ENCODE measurements at places on chromosomes 11 and 22. TPM values are rescaled to one million over a fixed set of nuclear protein-coding genes. Genes with fewer than 3 reads are reported as not detected.

The GLYAT gene
- total RNA-seq, result not detected

The MAPK8IP1 gene
- total RNA-seq, result 15.1 TPM

The RIMBP3B gene
- total RNA-seq, result not detected

The CCDC87 gene
- total RNA-seq, result 0.52 TPM

The C11orf65 gene
- not detected for total RNA-seq

The CYP2D6 gene
- total RNA-seq, result 0.62 TPM

DNA sequence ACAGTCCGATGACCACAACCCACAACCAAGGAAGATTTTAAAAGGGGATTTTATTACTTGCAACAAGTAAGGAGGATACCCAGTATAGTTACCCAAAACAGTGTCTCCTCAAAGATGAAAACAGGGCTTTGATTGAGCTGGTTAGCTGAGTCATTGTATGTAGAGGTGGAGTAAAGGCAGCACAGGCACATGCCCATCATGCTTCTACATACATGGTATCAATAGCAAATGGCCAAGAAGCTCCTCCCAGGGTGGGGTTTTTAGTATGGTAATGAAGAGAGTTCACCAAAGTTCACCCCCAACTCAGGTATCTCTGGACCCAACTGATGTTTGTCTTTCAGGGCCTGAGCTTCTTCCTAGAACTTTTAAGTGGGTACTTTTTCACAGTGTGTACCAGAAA is 157.1 kb upstream of the CEP126 start:
- no peak for DNase-seq

DNA sequence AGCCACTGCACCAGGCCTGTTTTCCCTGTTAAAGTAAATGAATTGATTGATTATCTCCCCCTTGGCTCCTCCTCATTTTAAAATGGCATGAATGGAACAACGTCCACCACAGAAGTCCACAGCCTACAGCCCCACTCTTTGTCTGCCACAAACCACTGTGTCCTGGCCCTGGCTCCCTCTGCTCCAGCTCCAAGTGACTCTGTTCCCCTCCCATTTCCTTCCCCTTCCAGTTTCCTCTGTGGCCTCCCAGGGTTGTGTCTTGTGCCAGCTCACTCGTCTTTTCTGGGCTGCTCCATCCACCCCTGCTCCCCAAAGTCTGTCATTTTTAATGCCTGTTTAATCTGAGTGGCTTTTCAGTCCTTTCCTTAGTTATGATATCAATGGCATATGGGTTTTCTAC is 52.4 kb upstream of the CD5 start:
- DNase-seq, result no peak

- no peak for DNase-seq
Observed at GRCh38 chr11:14184028-14184940, 174.7 kb downstream of the RRAS2 start.

- DNase-seq, result no peak
Observed at GRCh38 chr22:50261615-50262459, at the start of gene MAPK12. TSS of gene MAPK12 (minus strand) at chr22:50261683. CDS start at chr22:50261509, 174 bp downstream.

DNA sequence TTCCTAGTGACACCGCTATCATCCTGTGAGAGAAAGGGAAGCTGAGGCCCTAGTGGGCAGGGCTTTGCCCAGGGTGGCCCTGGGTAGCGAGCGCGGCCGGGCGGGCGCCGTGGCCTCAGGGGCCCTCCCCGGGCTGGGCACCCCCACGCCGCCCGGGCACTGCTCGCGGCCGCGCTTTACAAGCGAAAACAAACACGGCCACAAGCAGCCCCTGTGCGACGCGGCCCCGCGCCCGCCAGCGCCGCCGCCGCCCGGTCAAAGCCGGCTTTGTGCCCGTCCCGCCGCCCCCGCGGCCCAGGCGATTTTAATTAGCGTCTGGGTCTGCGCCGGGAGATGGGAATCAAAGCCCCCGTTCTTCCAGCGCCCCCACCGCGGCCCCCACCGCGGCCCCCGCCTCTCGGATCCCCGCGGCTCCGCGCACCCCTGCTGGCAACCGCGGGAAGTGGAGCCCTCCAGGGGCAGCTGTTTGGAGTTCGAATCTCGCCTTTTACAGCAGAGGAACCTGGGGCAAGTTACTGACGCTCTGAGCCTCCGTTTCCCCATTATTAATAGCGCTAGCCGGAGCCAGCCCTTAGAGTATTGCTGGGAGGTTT is 47.9 kb downstream of the CHRDL2 start:
- DNase-seq, result peak; percentile 63

DNA sequence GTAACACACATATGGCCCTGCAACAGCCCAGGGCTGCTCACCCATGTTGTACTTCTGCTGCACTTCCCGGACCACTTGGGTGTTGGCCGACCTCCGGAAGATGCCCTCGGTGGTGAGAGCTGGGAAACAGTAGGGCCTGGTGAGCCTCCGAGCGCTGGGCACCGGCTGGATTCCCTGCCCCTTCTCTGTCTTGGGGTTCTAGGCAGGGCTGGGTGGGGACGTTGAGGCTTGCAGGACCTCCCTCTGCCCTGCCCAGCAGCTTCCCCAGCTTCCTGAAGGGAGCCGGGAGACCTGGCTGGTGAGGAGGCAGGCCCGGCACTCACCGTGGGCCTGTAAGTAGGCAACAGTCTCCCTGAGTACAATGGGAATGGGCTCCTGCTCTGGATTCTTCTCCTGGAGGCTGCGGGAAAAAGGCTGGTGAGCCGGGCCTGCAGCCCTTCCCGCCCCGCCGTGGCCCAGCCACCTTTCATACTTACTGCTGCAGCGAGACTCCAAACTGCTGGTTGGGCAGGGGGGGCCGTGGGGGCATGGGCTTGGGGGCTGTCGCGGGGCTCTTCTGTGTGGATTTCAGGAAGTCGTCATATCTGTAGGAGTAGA is 20.2 kb downstream of the ARHGAP1 start:
- no peak for DNase-seq

DNA sequence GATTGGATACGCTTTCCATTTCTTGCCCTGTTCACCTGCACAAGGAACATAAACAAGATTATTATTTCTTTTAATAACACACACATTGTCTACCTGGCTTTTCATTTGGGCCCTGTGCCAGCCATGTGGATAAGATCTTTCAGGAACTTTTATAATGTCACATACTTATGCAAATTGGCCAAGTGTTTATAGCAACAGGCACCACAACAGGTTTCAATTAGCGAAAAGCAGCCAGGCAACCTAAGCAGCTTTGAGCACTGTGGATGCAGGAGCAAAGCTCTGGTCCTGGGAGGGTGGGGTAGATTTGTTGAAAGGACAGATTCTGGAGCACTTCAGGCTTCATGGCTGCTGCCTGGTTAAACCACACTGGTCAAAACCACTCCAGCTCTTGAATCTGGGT is 217.4 kb downstream of the BARX2 start:
- no peak for DNase-seq

- DNase-seq, result no peak
Observed at GRCh38 chr11:105156720-105157119, 17.2 kb upstream of the CARD18 start.

- DNase-seq, result no peak
Observed at GRCh38 chr22:19836512-19836911, 18.2 kb downstream of the GNB1L start.

DNA sequence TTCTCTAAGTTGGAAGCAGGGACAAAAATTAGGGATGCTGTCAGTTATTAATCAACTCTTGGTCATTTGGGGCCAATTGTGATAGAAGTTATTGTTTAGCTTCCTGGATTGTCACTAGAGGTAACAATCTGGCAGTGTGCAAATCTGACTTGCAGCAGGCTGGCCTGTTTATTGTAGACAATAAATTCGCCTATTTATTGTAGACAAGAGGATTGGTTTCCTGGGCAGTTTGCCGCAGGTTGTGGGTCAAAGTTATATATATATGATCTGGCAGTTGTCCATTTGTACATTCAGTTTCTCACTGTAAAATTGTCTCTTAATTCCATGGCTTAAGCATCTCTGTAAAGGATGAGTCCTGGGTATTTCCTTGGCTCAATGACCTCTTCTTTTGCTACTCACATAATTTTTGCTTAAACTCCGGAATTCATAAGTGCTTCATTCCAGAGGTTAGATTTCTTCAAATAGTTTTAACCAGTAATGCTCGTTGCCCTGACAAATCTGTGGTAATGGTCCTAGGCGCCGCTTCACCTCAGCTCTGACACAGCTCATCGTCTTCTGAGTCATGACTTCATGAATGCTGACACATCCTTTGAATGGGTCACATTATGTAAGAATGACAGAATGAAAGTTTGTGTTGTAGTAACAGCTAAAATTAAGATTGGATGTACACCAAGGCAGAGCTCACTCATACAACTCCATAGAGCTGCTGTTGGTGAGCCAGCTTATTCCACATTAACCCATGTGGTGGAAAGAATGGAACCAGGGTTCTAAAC is 7.8 kb upstream of the MMP3 start:
- no peak for DNase-seq

DNA sequence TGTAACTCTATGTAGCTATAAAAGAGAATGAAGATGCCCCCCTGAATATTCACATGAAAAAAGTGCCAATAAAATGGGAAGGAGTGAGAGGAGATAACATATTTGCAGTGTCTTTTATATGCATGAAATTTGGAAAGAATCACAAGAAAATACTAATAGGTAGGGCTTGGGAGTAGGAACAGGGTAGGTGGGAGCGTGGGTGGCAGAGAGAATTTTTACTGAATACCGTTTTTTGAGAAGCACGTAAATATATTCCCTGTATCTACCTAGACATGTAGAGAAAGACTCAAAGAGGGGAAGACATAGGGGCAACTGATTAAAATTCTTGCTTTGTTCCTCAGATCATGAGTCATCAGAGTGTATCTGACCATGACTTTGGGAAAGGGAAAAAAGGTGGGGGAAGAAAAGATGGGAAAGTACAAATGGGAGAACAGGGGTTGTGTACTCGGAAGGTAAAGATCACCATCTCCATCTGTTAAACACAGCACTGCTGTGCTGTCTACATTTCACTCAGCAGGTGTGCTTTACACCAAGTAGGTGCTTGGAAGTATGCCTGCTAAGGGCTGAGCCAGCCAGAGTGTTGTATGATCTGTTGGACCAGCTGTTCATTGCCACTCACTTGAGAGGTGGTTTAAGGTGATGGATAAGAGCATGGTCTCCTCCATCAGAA is 16.0 kb downstream of the PRR5L start:
- no peak for DNase-seq

GRCh38 chr11:113475160-113475761 is at the start of gene DRD2:
TSS of gene DRD2 (minus strand) at chr11:113475398. CDS start at chr11:113424651, 50,747 bp downstream.
- DNase-seq, result no peak

- no peak for DNase-seq
Observed at GRCh38 chr11:122799406-122800105, 38.7 kb upstream of the CRTAM start.

GRCh38 chr22:37384691-37385090 is 42.6 kb downstream of the ELFN2 start:
- no peak for DNase-seq

DNA sequence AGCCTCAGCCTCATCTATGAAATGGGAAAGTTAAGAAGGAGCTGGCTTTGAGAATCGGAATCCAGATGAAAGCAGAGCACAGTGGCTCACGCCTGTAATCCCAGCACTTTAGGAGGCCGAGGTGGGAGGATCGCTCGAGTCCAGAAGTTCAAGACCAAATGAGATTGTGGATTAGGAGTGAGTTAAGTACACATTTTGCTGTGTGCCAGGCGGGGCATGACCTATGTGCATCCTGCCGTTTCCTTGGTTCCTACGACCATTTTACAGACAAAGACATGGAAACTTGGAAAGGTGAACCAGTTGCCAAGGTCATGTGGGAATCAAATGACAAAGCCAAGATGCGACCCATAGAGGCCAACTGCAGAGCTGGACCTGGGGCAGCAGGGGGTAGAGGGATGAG is 4.2 kb downstream of the PLA2G3 start:
- no peak for DNase-seq

- DNase-seq, result no peak
Observed at GRCh38 chr11:101459020-101459419, 124.8 kb downstream of the TRPC6 start.

DNA sequence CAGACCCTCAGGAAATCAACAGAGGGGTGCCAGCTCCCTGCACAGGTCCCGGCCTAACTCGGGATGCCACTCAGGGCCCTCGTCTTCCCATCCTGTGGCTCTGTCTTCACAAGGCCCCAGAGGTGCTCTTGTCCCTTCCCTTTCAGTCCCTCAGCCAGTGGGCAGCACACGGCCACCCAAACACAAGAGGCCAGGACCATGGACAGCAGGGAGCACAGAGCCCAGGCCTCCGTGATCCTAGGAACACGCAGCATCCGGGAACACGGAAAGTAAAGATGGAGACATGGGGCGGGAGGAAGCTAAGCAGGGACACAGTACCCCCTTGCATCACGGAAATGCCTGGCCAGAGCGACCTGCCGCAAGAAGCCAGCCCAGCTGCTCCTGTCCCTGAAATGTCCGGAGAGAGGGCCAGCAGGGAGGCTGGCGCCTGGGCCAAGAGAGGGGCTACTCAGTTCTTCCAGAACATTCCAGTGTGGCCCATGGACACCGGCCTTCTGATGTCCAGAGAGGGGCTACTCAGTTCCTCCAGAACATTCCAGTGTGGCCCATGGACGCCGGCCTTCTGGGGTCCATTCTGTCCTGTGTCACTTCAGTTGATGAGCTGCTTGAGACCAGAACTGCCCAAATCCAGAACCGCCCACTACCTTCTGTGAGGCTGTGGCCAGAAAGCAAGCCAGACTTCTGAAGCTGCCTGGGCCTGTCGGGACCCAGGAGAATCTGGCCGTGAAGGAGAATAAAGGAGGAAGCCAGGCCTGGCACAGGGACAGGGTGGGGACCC is 274.0 kb downstream of the BRD1 start:
- no peak for DNase-seq

All from uterus (tissue), 4 donors.